A549 treated with DMSO at 1 μM for 4 hours (cell line): ENCODE measurements at places on chromosomes 12 and 14. TPM values are rescaled to one million over a fixed set of nuclear protein-coding genes. Genes with fewer than 3 reads are reported as not detected.

Gene CLEC4A
- total RNA-seq = 0.12 to 0.37 TPM (median 0.19 TPM) in 3 of 5 replicates, not detected in the others

Gene LRFN5
- total RNA-seq = not detected in 5 replicates

Gene FAM90A1
- total RNA-seq = 0.03 to 0.14 TPM (median 0.12 TPM) in 5 replicates

Gene SLIRP
- total RNA-seq = 316 to 470 TPM (median 387 TPM) in 5 replicates

Gene PPP1R36
- 0.21 to 0.57 TPM (median 0.38 TPM) in 5 replicates for total RNA-seq

Gene BCL11B
- 0.18 to 0.32 TPM (median 0.28 TPM) in 5 replicates for total RNA-seq

Gene AMIGO2
- total RNA-seq = 124 to 198 TPM (median 163 TPM) in 5 replicates

Gene RND1
- total RNA-seq = 17.0 to 23.9 TPM (median 19.9 TPM) in 5 replicates

Gene SLC6A15
- total RNA-seq = 2.4 to 5.3 TPM (median 3.5 TPM) in 5 replicates

Gene CCDC184
- total RNA-seq = 3.1 to 3.5 TPM (median 3.2 TPM) in 5 replicates

Gene NUAK1
- 12.8 to 14.5 TPM (median 13.0 TPM) in 5 replicates for total RNA-seq

Gene LMNTD1
- total RNA-seq = not detected in 5 replicates

Gene GYS2
- total RNA-seq = not detected in 5 replicates

Gene GNB3
- 1.9 to 2.8 TPM (median 1.9 TPM) in 5 replicates for total RNA-seq

Gene AQP2
- total RNA-seq = not detected in 5 replicates

Gene ETFBKMT
- 0.61 to 1.2 TPM (median 0.88 TPM) in 5 replicates for total RNA-seq

Gene B4GALNT3
- 0.48 to 1.5 TPM (median 0.97 TPM) in 5 replicates for total RNA-seq

Gene DCN
- total RNA-seq = not detected in 5 replicates

Gene C12orf54
- total RNA-seq = not detected in 5 replicates

Gene TSPAN19
- total RNA-seq = not detected in 5 replicates

Gene DBX2
- total RNA-seq = not detected in 5 replicates

Gene SDR9C7
- total RNA-seq = not detected in 5 replicates

Gene KRT8
- total RNA-seq = 3,152 to 3,514 TPM (median 3,324 TPM) in 5 replicates

Gene P2RX2
- not detected in 5 replicates for total RNA-seq

Gene SYT10
- total RNA-seq = not detected in 5 replicates

Gene RERGL
- total RNA-seq = not detected in 5 replicates

Gene HDAC7
- 40.7 to 51.6 TPM (median 46.7 TPM) in 5 replicates for total RNA-seq

Gene SLC7A8
- 0.25 to 0.69 TPM (median 0.34 TPM) in 5 replicates for total RNA-seq

Gene FOXN4
- total RNA-seq = 0.05 to 0.09 TPM (median 0.07 TPM) in 4 of 5 replicates, not detected in the other

Gene PRICKLE1
- total RNA-seq = 0.81 to 1.2 TPM (median 0.86 TPM) in 5 replicates

Gene KERA
- total RNA-seq = not detected in 5 replicates

Gene SYCP3
- 0.12 to 0.14 TPM in 2 of 5 replicates, not detected in the others for total RNA-seq

Gene ADAMTS20
- not detected in 5 replicates for total RNA-seq

Gene IFNG-AS1
- not detected in 5 replicates for total RNA-seq

Gene KCNA5
- total RNA-seq = not detected in 5 replicates

Gene GALNT8
- total RNA-seq = not detected in 5 replicates

Gene ANKS1B
- 0.49 to 1.1 TPM (median 0.57 TPM) in 5 replicates for total RNA-seq

Gene CCDC177
- total RNA-seq = 0.02 TPM in 1 of 5 replicates, not detected in the others

Gene ASB2
- total RNA-seq = 1.4 to 4.1 TPM (median 1.9 TPM) in 5 replicates

Gene RNF41
- total RNA-seq = 22.1 to 26.5 TPM (median 25.7 TPM) in 5 replicates

Gene GLT1D1
- not detected in 5 replicates for total RNA-seq
